Breast epithelium (tissue), 4 donors: ENCODE measurements at places on chromosomes 13 and 19.

DNA sequence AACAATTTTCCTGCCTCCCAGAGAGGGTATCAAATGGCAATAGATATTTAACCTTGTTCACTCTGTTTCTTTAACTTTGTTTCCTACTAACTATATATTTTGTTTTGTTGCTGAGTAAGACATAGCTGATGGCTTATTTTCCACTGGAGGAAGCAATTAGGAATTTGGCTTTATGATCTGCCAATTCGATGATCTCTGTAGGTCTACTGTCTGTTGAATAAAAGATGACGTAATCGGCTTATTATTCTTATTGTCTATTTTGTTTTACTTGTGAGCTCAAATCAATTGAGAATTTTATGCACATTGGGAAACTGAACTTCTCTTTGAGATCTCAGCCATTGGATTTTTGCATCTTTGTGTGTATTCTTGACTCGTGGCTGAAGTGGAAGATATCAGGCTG lies 862.6 kb downstream of the EFNB2 start:
- DNase-seq: no peak

DNA sequence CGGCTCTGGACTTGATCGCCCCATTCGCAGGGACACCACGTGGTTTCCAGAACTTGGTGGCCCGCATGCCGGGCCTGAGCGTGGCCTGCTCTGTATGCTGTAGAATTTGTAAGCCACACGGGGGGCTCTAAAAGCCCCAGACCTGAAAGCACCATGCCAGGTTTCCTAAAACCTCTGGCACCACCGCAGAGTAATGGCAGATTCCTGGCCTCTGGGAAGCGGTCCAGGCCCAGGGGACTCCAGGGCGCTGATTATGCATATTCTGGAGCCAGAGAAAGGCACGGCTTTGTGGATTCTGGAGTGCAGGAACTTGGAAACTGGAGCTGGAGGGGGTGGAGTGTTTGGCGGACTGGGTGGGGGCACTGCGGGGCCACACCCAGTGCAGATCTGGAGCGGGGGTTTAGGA lies 3.7 kb downstream of the FTL start:
- no peak for DNase-seq

- DNase-seq: no peak
Measured at GRCh38 chr13:79352107-79352506, 53.9 kb downstream of the RBM26 start.

DNA sequence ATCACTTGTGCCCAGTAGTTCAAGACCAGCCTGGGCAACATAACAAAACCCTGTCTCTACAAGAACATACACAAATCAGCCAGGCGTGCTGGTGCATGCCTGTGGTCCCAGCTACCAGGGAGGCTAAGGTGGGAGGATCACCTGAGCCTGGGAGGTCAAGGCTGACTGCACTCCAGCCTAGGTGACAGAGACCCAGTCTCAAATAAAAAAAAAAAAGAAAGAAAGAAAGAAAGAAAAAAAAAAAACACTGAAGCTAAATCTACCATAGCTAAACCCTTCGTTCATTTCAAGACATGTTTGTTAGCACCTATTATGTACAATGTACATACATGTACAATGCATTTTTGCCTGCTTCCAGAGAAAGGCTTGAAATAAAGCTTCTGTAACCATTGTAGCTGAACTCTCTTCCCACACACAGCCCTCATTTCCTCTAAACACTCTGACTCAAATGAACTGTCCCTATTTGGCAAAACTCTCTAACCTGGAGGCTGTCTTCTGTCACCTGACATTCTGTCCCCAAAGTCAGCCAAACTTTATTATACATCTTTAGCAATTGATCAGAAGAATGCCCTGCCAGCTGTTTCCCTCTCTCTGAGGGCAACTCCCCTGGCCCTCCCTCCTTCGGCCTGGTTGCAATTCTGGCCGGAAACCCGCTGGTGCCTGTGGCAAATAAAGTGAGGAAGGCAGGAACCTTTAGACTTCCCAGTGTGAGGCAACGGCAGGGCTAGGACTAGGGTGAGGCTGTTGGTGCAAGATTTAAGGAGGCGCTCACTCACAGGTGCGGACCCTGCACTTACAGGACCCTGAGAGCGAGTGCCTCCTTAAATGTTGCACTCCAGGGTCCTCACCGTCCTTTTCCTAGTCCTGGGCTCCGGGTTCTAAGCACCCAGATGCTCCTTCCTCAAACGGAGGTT lies 1.8 kb downstream of the ETHE1 start:
- peak; percentile 78 for DNase-seq

DNA sequence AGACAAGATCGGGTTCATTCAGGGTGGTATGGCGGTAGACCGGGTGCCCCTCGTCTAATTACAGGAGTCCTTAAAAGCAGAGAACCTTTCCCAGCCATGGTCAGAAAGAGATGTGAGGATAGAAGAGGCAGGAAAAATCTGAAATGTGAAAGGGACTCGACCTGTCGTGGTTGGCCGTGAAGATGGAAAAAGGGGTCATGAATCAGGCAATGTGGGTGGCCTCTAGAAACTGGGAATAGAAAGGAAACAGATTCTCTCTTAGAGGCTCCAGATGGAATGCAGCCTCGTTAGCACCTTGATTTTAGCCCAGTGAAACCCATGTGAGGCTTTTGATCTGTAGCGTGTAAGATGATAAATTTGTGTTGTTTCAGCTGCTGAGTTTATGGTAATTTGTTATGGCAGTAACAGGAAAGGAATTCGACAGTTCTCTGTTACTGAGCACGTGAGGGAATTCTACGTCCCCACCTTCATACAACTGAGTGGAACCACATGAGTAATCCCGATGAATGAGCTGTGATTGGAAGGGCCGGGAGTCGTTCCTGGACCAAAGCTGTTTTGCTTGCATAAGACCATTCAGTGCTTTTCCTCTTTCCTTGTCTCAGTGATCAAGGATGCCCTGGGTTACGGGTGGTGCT lies 11.0 kb upstream of the CA11 start:
- no peak for DNase-seq

GRCh38 chr19:4909156-4909896 lies at the start of gene UHRF1:
Gene UHRF1, plus strand, starts transcription at chr19:4909501. Its CDS starts 1,385 bp downstream, at chr19:4910886.
- no peak for DNase-seq

DNA sequence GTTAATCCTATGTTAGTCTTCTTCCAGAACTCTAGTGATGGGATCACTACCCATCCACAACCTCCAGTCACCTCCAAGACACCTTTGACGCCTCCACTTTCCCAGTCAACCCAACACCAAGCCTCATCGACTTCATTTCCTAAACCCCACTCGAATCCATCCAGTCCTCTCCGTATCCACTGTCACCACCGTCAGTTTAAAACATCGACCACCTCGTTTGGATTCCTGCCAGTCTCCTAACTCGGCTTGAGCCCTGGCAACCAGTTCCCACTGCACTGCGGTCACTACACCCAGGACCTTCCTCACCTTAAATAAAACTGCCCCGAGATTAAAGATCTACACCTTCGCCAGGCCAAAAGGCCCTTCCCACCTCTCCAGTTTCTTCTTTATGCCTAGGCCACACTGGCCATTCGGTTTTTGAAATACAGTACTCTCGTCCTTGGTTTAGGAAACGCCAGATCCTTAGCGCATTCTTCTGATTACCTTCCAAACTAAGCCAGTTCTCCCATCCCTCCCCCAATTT lies 1.2 kb downstream of the MTIF3 start:
- DNase-seq: no peak

DNA sequence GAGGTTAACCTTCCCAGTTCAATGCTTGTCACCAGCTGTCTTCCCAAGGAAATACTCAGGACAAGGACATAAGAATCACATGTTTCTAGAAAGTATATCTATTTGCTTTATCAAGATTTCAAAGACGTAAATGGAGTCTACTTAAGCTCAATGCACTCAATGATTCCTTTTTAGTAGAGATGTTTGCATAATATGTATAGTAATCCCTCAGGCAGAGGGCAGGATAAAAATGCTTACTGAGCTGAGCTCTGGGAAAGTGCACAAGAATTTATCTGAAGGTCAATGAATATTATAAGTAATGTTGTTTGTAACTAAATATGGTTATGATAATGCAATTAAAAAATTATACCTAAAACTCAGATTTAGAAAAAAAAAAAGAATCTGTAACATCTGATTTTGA lies 1309.4 kb upstream of the SLC10A2 start:
- no peak for DNase-seq

- DNase-seq: no peak
Measured at GRCh38 chr19:55454787-55455243, 6.6 kb downstream of the ISOC2 start.

DNA sequence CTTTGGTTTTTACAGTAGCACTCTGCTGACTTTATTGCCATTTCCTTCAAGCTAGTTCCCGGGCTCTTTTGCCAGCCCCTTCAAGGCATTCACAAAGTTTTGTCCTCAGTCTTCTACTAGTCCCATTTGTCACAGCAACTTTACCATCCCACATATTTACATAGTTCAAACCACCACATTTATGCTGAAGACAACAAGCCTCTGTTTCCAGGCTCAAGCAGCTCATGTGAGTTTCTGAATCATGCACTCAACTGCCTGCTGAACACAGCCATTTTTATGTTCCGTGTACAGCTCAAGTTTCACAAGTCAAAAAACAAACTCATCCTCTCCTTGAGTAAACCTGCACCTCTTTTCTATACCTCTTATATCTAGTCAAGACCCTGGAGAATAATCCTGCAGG lies 977.0 kb upstream of the SLC10A2 start:
- DNase-seq: no peak

DNA sequence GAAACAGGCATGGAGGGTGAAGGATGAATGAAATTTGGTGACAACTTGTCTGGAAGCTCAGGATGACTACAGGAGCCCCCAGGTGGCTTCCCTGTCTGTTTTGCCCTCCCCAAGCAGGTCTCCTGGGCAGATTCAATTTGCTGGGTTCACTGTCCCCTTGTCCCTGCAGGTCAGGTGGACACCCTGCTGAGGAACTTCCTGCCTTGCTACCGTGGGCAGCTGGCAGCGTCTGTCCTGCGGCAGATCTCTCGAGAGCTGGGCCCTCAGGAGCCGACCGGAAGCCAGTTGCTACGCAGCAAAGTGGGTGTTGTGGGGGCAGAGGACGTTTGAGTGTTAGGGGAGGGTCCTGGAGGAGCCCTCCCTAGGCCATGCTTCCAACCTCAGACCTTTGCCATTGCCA lies 19.1 kb downstream of the PGLS start:
- no peak for DNase-seq

- DNase-seq: no peak
Measured at GRCh38 chr19:38373907-38374331, 452 bp upstream of the PSMD8 start.

- DNase-seq: no peak
Measured at GRCh38 chr13:106865716-106866440, 297.9 kb upstream of the ARGLU1 start.

DNA sequence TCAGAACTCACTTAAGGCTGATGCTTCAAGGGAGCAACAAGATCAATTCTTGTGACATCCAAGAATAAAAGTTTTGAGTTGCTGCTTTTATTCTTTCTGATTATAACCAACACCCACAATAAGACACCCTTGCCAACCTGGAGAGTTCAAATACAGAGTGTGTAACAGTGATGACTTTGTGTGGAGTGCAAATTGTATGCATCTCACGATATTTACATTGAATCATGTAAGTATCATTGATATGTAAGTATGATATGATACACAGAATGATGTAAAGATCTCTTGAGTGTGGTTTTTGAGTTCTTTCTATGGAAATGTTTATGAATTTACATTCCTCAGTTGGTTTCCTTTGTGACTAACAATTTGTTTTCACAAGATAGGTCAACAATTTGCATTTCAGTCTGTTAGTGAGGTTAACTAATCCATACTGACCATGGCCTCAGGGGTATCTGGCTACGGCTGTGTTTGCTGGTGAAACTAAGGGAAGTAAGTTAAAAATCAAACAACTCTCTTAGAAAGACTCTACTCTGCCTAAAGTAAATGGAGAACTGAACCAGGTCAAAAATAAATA lies 12.4 kb downstream of the LHFPL6 start:
- DNase-seq: no peak

- no peak for DNase-seq
Measured at GRCh38 chr19:18650468-18651041, 13.7 kb downstream of the KLHL26 start.

- DNase-seq: no peak
Measured at GRCh38 chr19:4134351-4134750, 10.4 kb upstream of the MAP2K2 start.

DNA sequence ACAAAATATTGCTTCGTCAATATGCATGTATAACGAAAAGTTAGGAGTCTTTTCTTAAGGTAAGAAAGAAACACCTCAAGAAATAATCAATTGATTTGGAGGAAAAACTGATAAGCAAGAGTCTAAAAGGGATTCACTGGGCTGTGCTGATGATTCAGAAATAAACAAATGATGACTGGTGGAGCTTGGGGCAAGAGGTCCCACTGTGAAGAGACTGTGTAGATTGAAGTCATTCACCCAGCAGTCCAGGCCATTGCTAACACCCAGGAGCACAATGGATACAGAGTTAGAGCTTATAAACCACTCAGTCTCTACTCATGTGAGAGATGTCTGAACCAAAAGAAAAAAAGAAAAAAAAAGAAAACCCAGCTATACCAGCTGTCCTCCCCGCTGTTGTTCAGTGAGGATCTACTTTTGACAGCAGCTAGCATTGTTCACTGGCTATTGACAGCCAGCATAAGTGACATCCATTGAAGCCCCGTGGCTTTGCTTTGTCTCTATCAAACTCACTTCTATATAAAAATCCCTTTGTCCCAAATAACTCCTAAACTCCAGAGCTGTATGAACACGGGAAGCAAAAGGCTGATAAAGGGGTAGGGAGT lies 255.5 kb downstream of the KCTD12 start:
- DNase-seq: no peak

DNA sequence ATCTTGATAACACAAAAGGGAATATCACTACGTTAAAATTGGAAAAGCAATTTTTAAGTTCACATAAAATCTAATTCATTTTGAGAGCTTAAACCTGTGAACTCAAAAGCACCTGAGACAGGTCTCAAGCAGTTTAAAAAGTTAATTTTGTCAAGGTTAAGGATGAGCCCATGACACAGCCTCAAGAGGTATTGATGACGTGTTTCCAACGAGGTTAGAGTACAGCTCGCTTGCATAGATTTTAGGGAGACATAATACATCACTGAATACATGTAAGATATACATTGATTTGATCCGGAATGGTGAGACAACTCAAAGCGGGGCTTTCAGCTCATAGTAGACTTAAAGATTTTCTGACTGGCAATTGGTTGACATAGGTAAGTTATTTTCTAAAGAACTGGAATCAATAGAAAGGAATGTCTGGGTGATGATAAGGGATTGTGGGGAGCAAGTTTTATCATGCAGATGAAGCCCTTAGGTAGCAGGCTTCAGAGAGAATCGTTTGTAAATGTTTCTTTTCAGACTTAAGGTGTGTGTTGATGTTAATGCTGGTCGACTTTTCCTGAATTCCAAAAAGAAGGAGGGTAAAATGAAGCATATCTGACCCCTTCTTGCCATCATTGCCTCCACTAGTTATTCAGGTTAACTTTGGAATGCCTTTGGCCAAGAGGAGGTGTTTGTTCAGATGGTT lies 2890.6 kb downstream of the PCDH9 start:
- no peak for DNase-seq

DNA sequence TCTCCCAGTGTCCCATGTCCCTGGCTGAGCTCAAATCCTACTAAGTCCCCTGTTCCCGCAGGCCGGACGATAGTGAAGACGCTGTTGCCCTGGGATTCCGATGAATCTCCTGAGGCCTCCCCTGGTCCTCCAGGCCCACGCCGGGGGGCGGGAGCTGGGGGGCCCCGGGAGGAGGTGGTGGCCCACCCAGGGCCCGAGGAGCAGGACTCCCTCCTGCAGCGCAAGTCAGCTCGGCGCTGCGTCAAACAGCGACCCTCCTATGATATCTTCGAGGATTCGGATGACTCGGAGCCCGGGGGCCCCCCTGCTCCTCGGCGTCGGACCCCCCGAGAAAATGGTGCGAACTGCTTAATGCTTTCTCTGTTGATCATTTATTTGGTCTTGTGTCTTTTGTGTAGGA lies 5.9 kb downstream of the KMT2B start:
- DNase-seq: no peak

GRCh38 chr13:35554972-35555623 lies 78.6 kb upstream of the MAB21L1 start:
- no peak for DNase-seq
